ENCODE measurements at places on chromosomes 4 and X.

DNA sequence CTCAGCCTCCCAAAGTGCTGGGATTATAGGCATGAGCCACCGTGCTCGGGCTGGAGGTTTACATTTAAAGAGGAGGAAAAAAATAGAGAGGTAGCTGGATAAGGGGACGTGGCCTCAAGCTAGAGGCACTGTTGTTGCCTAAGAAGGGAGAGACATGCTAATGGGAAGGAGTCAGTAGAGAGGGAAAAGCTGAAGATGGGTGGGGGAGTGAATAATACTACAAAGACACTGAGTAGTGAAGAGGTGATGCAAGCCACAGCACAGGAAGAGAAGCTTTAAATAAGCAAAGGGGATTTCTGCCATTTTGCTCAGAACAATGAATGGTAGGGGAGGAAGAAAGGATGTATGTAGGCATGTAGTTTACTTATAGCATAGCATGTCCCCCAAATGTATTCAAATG lies 11.5 kb upstream of the AP1S2 start:
- no peak for DNase-seq

- DNase-seq, result no peak
Observed at GRCh38 chrX:48470833-48471118, 716 bp upstream of the SLC38A5 start.

- peak; percentile 15 for DNase-seq
Observed at GRCh38 chr4:94452476-94453371, 982 bp downstream of the PDLIM5 start.

DNA sequence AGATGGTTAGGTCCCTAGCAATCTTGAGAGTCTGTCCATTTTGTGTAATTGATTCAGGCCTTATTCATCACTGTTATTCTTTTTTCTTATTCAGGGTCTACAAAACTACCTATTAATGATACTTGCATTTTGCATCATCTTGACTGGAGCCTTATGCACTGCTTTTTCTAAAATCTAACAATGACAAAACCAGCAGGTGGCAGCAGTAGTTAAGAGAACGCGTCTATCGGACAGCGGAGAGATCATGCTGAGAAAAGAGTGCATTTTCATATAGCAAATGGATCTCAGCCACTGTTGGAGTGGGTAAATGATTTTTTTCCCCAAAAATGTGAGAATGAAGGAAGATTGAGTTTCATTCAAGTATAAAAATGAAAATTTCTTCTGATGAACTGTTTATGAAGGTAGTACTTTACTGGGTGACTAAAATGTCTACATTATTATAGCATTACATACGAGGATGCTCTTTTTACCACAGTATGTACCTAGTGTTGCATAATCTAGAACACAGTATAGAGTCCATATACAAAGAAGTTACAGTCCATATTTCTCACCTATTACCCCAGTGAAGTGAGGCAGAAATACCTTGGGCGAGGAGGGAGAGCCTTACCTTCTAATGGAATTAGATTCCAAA lies 43.2 kb downstream of the TMEM144 start:
- peak; percentile 25 for DNase-seq

DNA sequence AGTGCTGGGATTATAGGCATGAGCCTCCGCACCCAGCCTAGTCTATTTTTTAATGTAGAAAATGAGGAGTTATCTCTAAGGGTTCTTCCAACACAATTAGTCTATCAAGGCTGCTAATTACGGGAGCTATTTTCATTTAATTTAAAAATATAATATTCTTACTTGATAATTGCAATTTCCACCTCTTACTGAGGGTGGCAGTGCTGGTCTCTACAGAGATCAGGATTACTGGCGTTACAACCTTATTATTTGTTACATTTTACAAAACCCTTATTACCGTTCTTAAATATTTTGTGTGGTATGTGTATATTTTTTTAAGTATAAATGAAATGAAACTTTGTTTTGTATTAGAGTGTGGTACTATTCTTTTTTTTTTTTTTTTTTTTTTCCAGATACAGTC lies 17.6 kb upstream of the GK start:
- no peak for DNase-seq

GRCh38 chr4:48112017-48112667 lies 21.9 kb downstream of the TXK start:
- DNase-seq, result no peak

GRCh38 chr4:39237179-39237578 lies 54.9 kb downstream of the WDR19 start:
- no peak for DNase-seq

- peak; percentile 91 for DNase-seq
Observed at GRCh38 chrX:154534526-154535322, 11.9 kb downstream of the G6PD start.

GRCh38 chrX:25869761-25870160 lies 268.4 kb upstream of the MAGEB18 start:
- no peak for DNase-seq

- no peak for DNase-seq
Observed at GRCh38 chrX:109889289-109890006, 113.5 kb upstream of the TMEM164 start.
